Epithelial cell of proximal tubule (primary cell): ENCODE measurements at places on chromosomes 3 and 15. TPM values are rescaled to one million over a fixed set of nuclear protein-coding genes. Genes with fewer than 3 reads are reported as not detected.

GRCh38 chr15:80234883-80235282 is 17.1 kb downstream of the CTXND1 start:
- DNase-seq: no peak

UACA gene
- total RNA-seq: 20.6 and 39.7 TPM in 2 replicates

DNA sequence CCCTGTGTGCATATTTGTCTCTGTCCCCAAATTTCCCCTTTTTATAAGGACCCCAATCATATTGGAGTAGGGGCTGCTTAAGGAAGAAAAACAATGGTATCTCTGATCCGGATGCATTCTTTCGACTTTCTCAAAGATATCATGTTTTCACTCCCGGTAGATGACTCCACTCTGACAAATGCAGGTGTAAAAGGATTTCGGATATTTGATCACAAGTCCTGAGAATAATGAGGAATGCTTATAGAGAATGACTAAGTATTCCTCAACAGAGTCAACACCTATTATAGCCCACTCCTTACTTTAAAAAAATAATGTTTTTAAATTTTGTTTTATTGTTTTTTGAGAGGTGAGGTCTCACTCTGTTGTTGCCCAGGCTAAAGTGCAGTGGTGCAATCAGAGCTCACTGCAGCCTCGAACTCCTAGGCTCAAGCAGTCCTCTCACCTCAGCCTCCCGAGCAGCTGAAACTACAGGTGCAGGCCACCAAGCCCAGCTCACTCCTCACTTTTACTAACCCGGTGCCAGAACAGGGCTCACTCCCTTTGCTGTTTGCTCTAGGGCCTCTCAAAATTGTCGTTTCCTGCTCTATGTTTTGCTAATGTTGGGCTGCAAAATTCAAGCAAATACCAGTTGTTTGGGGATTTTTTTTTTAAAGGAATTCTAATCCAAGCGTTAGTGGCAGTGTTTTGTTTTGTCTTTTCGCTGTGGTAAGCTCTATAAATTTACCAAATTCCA is 24.6 kb downstream of the COL8A1 start:
- no peak for DNase-seq

DNA sequence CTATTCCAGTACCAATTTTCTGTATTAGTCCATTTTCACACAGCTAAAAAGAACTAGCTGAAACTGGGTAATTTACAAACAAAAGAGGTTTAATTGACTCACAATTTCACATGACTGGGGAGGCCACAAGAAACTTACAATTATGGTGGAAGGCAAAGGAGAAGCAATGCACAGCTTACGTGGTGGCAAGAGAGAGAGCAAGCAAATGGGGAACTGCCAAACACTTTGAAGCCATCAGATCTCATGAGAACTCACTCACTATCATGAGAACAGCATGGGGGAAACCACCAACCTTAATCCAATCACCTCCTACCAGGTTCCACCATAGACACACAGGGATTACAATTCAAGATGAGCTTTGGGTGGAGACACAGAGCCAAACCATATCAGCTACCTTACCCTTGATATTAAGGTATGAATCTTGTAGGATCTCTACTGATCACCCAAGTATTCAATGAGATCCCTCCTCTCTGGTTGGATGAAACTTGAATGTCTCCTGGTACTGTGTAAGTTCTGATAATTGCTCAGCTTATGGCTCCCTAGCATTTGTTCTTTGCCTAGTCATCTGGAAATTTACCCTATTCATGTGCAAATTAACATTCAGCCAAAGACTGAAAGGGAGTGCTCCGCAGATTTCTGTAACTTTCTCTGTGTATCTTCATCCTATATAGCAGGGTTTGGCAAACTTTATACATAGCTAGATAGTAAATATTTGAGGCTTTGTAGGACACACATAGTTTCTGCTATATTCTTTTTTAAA is 38.9 kb downstream of the MYL3 start:
- no peak for DNase-seq

OSTN gene
- not detected in 2 replicates for total RNA-seq

- DNase-seq: no peak
These were observed 209.5 kb downstream of the EBLN2 start for GRCh38 chr3:73270839-73271483.

DNA sequence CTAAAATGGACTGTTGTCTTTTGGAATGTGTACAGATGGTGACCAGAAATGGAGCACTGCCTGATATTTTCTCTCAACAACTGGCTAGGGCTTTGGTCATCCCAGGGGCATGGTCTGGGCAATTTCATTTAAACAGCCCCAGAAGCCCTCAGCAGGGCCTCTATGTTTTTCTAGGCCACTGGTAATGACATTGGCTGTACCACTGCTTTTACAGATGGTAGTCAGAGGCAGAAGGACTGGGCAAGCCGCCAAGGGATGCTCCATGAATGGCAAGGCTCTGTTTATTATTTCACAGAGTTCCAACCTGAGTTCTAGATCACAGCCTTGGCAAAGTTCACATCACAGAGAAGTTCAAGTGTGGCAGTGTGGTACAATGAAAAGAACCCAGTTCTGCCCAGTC is 37.0 kb upstream of the LMCD1 start:
- DNase-seq: no peak

SOX14 gene
- total RNA-seq: not detected in 2 replicates

RARRES1 gene
- 9.8 and 10.4 TPM in 2 replicates for total RNA-seq

IL17RC gene
- 33.2 and 35.3 TPM in 2 replicates for total RNA-seq

LPP gene
- total RNA-seq: 53.6 and 93.9 TPM in 2 replicates

DNA sequence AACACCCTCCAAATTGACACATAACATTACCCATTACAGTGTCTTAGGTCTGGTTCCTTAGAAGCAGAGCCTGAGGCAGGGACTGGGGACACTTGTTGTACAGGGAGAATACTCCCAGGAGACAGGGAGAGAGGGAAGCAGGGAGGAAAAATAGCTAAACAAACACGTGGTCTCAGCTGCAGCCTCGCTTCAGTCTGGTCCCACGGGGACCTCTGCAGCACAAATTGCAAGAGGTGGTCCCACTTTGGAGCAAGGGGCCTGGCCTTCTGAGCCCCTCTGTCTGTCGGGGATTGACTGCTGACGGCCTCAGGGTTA is 25.0 kb upstream of the PLA2G4D start:
- DNase-seq: no peak

DNA sequence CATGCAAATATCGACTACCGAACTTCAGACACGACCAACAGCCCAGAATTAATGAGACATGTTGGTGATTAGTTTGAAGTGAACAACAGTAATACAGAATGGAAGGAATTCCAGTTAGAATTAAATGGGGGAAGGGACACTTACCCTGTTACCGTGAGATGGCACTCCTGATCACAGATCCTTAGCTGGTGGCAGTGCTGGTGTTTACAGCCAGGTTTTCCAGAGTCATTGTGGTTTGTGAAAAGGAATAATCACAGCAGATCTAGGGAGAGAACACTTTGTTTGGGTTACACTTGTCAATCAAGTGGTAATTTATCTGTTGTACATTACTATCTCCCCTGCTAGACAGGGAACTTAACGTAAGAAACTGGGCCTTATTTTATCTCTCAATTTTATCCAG is 217.4 kb downstream of the ADAMTS9 start:
- DNase-seq: no peak

GRCh38 chr3:167882057-167882667 is 146.6 kb downstream of the SERPINI1 start:
- DNase-seq: peak; percentile 18

PLA2G4D gene
- not detected in 2 replicates for total RNA-seq

DNA sequence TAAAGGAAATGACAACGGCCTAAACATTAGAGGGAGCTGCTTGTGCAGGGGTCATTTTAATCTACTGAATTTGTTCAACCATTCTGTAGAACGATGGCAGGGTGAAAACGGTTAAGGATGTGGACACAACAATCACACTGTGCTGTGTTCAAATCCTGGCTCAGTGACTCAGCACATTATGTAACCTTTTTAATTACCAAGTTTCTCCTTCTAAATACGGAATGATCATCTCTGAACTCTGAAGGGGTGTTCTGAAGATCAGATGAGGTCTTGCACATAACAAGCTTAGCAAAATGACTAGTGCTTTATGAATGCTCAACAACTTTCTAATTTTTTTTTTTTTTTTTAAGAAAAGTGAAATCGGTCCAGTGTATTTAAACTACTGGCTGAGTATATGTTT is 592.8 kb downstream of the FOXP1 start:
- DNase-seq: no peak

- DNase-seq: no peak
These were observed 67.0 kb downstream of the ZNF609 start for GRCh38 chr15:64527263-64527984.

- DNase-seq: no peak
These were observed 9.4 kb upstream of the RAD18 start for GRCh38 chr3:8972639-8973038.

- DNase-seq: no peak
These were observed 38.8 kb downstream of the CRTAP start for GRCh38 chr3:33152363-33153360.

DNA sequence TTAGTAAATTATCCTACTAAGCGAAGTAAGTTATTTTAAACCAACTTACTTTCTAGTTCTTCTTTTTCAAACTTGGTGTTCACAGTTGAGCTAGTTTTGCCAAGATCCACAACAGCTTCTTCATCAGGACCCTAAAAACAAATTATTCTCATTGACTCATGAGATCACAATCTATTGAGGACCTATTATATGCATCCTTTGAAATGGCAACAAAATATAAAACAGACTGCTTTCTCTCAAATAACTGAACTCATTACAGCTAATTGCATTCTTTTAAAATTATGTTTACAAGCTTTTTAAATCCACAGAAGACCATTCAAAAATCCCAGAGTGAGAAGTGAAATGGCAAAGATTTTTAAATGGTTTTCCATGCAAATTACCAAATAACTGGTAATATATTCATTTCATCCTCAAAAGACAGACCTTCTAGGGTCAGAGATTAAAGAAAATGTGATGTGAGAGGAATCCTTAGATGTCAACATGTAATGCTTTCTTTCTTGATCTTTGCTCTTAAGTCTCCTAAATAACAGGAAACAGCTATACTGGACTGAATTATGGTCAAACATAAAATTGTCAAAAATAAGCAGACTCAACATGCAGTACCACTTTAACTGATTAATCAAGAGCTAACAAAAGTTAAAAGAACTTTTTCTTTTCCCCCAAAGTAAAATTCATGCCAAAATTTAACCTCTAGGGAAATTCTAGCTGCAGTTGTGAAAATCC is 31.7 kb downstream of the SLC4A7 start:
- DNase-seq: no peak

DNA sequence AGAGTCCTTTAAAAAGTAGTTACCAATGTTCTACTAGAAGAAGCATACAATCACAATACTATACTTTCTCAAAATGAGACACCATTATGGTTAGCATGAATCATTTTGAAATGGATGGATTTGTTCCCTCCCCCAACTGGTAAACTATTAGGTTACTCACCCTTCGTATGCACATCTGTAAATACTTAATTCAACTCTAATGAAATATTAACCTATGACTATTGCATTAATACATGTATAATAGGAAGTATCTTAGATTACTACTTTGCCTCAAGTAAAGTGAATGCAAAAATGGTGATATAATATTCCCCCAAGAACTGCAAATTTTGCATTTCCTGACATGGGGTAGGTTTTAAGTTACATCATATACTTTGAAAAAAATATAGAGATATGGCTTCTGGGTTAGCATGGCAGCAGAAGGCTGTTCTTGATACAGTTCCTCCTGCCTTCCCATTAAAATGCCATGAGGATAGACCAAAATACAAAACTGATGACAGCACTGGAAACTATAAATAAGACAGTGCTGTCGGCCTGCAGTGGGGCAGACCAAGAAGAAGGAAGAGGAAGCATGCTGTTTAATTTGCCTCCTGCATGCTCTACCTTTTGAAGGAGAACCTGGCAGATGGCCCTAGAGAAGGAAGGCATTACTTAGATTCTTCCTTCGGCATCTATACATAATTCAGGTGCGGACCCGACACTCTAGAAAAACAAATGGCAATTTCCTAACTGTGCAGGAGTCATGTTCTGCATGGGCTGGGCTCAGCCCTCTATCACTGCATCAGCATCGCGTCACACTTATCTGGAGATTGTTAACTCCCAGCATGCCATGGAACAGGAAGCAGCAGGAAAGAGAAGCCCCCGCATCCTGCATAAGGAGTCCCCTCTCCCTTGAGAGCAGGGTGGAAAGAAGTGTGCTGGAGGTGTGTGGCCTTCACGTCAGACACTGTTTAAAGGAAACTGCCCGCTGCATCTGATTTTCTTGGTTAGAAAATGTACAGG is 41.8 kb upstream of the NEO1 start:
- no peak for DNase-seq

- DNase-seq: no peak
These were observed 324.2 kb upstream of the ATP11B start for GRCh38 chr3:182469086-182469485.

EOMES gene
- total RNA-seq: not detected in 2 replicates

DNA sequence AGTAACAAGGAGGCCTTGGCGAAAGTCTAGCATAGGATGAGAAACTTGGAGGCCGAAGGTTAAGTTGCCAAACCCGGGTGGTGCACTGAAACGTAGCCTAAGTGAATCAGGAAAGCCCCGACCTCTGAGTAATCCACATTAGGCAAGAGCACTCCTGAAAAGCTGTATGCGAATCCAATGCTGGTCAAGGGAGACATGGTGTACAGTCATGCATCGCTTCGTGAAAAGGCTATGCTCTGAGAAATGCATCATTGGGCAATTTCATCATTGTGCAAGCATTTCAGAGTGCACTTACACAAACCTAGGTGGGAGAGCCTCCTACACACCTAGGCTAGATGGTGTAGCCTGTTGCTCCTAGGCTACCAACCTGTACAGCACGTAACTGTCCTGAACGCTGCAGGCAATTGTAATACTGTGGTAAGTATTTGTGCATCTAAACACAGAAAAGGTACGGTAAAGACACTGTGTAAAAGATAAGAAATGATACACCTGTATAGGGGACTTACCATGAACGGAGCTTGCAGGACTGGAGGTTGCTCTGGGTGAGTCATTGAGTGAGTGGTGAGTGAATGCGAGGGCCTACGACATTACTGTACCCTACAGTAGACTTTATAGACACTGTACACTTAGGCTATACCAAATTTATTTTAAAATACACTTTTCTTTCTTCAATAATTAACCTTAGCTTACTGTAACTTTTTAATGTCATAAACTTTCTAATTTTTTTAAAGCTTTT is 222.5 kb downstream of the SHQ1 start:
- DNase-seq: peak; percentile 100

DNA sequence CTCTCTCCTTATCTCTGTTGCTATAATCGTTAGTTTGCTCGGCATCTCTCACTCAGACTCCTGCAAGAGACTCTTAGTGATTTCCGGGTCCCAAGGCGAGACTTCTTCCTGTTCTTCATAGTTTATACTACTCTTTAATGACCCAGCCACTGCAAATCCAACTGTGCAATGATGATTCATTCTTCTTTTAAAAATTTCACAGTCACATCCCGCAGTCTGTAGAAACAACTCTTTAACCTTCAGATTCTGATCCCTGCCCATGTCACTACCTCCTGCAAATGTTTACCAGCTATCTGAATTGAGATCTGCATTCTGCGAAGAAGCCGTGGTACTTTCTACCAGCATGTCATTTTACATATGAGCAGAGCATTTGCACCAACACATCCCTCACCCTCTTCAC is 2.8 kb upstream of the VGLL3 start:
- no peak for DNase-seq

- DNase-seq: no peak
These were observed at the start of gene IL20RB for GRCh38 chr3:136957751-136958288. Gene IL20RB, plus strand, starts transcription at chr3:136957983. Its CDS starts 131 bp downstream, at chr3:136958114.

GRCh38 chr3:156513619-156514018 is 41.3 kb downstream of the SSR3 start:
- DNase-seq: no peak

GRCh38 chr3:72383230-72383629 is 465.0 kb downstream of the SHQ1 start:
- DNase-seq: no peak

SLC12A1 gene
- total RNA-seq: 0.06 TPM in 1 of 2 replicates, not detected in the other
